ENCODE measurements at places on chromosomes 1 and 21. TPM values are rescaled to one million over a fixed set of nuclear protein-coding genes. Genes with fewer than 3 reads are reported as not detected.

C1QB gene
- total RNA-seq = 531 TPM

SYT11 gene
- 6.1 TPM for total RNA-seq

CA6 gene
- not detected for total RNA-seq

DNA sequence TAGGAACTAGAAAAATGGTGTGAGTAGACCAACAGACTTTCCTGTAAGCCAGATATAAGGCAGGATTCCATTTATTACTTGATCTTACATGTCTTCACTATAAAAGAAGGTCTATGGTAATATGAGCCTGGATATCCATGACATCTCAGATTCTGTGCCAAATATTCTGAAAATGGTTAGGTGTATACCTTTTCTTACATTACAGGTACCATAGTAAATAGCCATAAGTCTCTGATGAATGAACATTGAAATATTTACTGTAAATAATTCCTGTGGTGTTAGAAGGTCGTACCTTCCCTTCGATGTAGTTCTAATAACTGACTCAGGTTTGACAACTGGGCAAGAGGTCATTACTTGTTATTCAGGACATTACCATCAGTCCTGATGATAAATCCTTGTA lies 657.9 kb downstream of the BRINP3 start:
- DNase-seq = no peak

DNA sequence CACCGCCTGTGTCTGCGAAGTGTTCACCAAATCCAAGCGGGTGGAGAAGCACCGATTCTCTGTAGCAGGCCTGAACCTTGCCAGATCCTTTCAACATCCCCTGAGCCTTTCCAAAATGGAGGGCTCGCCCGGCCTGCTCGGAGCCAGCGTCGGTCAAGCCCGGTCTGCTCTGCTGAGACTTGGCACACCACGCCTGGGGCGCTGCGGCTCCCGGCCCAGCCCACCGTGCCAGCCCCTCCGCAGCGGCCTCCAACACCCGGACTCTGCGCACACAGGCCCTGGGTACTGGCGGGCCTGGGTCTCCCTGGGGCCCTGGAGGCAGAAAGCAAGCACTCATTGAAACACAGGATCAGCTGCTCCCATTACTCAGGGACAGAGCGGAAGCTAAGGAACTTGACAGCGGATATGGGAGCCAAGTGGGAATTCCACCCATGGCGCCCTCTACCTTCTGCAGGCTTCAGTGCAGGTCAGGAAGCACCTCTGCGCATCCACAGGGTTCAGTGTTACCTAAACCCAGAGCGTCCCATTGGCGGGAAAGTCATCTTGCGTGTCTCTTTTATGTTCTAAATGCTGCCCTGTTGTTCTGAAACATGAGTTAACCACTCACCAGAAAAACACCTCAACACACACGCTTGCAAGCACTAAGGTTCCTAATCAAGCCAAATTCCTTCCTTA lies 159.9 kb downstream of the ZBTB18 start:
- DNase-seq = peak; percentile 12

DNA sequence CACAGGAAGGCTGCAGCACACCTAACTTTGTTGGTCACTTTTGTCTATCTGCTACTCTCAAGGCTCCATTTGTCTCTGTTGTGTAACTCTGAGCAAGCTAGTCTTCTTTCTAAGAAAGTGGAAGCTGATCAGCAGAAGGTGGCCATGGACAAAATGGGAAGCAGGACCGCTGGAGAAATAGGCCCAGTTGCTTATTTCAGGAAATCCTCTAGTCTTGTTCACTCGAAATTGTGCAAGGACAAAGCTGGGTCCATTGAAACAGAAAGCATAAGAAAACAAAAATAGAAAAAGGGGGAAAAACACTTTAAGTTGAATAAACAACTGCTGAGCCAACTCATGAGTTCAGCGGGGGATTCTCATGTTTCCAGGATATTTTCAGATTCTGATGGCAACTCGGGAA lies 150.1 kb downstream of the PBX1 start:
- DNase-seq = no peak

- DNase-seq = no peak
Measured at GRCh38 chr1:231693361-231694074, 66.9 kb downstream of the DISC1 start.

GRCh38 chr1:38962113-38962512 lies 20.5 kb upstream of the RHBDL2 start:
- DNase-seq = no peak

DNA sequence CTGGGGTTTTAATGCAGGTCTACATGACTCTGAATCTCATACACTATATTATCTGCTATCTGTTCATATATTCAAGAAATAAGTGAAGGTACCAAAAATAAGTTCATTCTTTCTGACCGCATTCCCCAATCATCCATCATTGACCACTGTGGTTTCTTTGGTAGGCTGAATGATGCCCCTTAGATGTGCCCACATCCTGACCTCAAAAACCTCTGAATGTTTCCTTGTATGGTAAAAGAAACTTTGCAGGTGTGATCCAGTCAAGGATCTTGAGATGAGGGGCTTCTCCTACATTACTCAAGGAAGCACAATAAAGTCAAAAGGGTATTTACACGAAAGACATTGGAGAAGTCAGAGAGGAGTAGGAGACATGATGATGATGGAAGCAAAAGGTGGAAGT lies 60.6 kb upstream of the LRRC8B start:
- DNase-seq = no peak

- DNase-seq = no peak
Measured at GRCh38 chr1:30817077-30817438, 59.5 kb upstream of the LAPTM5 start.

DNA sequence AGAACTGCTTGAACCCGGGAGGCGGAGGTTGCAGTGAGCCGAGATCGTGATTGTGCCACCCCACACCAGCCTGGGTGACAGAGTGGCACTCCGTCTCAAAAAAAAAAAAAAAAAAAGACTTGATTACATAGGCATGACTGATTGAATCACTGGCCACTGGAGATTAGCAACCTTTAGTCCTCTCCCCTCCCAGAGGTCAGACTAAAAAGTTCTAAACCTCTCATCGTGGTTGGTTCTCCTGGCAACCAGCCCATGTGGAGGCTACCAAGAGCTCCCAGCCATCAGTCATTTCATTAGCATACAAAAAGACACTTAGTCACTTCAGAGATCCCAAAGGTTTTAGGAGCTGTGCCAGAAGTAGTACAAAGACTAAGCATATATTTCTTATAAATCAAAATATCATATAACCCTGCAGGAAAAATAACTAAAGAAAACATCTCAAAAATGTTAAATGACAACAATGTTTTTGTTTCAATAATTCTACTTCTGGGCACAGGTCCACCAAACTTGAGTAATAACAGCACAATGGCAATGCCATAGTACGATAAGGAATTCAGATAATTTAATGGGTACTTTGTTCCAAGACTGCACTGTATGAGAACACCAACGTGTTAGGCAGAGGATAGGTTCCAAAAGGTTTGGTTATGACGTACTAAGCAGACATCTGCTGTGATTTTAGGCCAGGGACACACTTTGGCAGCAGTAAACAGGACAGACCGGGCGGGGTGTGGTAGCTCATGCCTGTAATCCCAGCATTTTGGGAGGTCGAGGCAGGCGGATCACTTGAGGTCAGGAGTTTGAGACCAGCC lies 18.1 kb downstream of the USP48 start:
- DNase-seq = no peak

GRCh38 chr1:183892351-183892793 lies 87.5 kb downstream of the RGL1 start:
- DNase-seq = no peak

- DNase-seq = no peak
Measured at GRCh38 chr1:178038372-178038771, 55.5 kb upstream of the RASAL2 start.

Measured in mesenteric fat pad (tissue), 1 donor.